CD4-positive, CD25-positive, alpha-beta regulatory T cell (primary cell): ENCODE measurements at places on chromosomes 1 and 21. TPM values are rescaled to one million over a fixed set of nuclear protein-coding genes. Genes with fewer than 3 reads are reported as not detected.

Gene ANGPTL3
- polyA plus RNA-seq, result not detected

Gene ZYG11A
- polyA plus RNA-seq, result not detected

Gene KRTAP7-1
- not detected for polyA plus RNA-seq

Gene LCA5L
- not detected for polyA plus RNA-seq

Gene MAP3K21
- 0.24 TPM for polyA plus RNA-seq

Gene LCE3D
- polyA plus RNA-seq, result not detected
